ENCODE measurements at places on chromosomes 5 and 9.

- DNase-seq = no peak
Measured at GRCh38 chr5:6961837-6962635, 248.8 kb downstream of the TENT4A start.

GRCh38 chr5:67119010-67119409, 77.6 kb downstream of the CD180 start:
- no peak for DNase-seq

GRCh38 chr9:110021891-110022290, 186.1 kb downstream of the C9orf152 start:
- no peak for DNase-seq

DNA sequence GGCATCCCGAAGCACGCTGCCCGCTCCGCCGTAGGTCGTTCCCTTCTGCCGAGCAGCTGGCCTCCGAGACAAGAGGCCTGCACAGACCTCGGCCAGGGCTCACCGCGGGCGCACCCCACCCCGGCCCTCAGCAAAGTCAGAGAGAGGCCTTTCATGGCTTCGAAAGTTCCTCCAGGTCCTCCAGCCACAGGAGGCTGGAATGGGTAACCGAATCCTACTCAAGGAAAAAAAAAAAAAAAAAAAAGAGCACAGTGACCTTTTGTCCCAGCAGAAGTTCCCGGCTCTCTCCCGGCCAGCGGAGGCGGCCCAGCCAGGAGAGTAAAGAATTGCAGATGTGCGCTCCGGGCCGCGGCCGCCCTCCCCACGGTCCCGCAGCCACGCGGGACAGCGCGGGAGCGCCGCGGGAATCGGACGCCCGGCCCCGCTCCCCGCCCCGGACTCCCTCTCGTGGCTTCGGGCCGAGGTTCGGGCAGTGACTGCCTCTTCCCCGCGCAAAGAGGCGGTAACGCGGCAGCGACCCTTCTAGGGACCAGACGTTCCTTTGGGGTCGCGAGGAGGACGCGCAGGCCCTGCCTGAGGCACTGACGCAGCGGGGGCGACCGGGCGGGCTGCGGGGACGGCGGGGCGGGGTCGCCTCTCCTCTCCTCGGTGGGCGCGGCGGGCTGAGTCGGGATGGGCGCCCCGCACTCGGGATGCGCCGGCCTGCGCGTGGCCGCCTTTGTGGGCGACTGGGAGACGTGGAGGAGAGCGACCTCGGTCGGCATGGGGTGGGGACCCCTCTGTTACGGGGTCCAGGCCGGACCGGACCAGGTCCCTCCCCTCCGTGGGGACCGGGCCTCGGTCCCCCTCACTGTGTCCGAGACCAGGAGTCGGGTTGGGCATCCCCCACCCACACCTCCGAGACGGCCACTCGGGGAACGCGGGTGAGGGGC, 754 bp downstream of the GFPT2 start:
- no peak for DNase-seq

- DNase-seq = no peak
Measured at GRCh38 chr5:126280846-126281245, 142.4 kb upstream of the GRAMD2B start.
